Activated gamma-delta T cell treated with Interleukin-2 at 50 U/mL for 16 hours (primary cell): ENCODE measurements at places on chromosomes 5 and 9.

DNA sequence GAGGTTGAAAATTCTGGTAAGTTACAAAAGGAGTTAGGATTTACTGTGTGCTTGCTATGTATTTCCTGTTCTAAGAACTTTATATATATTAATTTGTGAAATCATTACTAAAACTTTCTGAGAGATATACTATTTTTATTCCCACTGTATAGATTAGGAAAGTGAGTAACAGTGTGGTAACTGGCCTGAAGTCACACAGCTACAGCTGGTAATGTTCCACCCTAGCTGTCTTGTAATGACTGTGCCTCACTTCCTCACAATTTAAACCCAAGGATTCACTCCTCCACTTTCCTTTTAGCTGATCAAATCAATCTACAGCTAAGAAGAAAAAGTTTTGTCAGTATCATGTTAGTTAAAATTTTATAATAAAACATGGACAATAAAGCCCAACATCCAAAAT, 278.8 kb downstream of the GAS1 start:
- no peak for DNase-seq

- DNase-seq, result no peak
Observed at GRCh38 chr9:136697821-136698526, 10.7 kb upstream of the AGPAT2 start.

DNA sequence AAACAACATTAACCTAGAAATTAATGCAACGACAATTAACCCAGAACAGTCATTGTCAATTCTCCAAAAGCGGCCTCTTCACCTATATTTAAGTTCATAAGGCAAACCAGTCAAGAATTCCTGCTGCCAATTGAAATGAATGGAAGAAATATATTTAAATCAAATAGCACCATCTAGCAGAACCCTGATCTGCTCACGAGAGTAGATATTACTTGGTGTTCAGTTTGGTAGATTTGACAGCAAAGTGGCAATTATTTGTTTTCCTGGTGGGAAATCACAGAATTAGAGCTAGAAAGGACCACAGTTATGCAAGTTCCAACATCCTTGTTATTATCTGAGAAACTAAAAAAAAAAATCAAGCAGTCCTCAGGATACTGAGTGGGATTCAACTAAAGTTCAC, 2.3 kb downstream of the SSBP2 start:
- no peak for DNase-seq

DNA sequence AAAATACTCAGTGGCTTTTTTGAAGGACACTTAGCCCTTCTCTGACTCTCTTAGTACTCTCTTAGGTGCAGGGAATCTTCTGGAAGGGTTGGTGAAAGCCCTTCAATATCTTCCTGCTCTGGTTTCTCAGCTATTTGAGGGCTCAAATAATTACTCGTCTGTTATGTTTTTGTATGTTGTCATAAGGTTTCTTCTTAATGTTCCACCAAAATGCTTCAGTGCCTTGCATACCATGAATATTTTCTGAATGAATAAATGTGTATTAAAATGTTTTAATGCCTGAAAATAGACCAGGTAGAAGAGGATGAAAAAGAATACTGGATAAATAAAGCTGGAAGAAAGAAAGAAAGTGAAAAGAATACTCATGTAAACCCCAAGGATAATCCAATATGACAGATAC, 124.3 kb downstream of the STK32A start:
- no peak for DNase-seq

DNA sequence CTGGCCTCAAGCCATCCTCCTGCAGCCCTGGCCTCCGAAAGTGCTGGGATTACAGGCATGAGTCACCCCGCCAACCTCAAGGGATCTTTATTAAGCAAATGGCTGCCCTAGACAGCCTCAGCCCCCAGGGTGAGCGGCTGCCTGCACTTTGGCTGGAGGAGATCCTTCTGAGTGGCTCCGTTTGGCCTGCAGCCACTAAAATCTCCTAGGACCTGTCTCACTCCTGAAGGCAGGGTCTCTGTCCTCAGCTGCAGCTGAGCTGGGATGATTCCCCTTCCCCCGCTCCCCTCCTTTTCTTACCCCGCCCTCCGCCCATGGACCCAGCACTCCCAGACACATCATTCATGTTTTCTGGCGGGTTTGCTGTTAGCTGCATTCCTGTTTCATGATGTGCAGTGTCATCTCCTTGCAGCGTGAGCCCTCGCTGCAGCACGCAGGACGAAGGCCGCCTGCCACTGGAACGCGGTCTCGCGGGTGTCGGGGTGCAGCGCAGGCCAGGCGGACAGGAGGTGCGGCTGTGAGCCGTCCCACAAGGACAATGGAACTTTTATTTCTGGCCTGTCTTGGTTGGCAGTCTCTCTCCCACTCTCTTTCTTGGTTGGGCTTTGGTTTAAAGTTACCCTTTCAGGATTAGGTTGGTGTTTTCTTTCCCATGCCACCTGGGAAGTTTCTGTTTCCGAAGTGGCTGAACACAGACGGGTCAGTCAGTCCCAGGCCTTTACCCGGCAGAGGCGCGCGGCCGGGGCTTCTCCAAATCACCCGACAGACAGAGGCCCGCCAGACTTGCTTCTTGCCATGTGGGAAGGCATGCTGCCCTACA, 137.1 kb downstream of the FOXD1 start:
- no peak for DNase-seq
